Kidney capillary endothelial cell (primary cell): ENCODE measurements at places on chromosomes 6 and 20.

- no peak for DNase-seq
Observed at GRCh38 chr20:46423342-46423741, 16.9 kb upstream of the ELMO2 start.

DNA sequence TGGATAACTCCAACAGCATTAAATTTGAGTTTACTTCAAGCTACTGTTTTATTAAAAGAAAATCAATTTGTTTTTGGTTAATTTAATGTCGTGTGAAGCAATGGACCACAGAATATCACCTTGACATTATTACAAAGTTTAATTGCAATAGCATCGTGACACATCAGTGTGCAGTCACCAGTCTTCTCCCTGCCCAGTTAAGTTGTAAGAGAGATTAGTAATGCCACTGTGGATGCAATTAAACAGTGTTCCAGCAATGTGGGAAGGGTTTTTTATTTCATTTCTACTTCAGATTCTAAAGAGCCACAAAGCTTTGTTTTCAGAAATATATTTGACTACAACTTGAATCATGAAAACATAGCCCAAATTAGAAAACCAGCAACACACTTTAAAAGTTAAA, 128.7 kb downstream of the SYNE1 start:
- no peak for DNase-seq

DNA sequence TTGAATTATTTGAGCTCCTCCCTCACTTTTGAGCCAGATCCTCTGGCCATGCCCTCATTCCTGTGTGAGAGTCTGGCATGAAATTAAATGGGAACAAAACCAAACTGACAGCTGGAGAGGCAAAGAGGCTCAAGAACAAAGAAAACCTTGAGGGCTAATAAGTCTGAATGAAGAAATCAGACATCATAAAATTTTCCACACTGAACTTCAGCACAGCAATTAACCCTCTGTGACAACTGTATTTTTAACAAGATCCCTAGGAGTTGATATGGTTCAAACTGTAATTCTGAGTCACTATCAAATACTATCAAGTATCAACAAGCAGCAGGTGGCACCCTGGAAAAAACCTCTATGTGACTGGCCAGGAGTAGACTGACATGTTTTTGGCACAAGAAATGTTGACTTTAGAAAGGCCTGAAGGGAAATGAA, 109.4 kb upstream of the EMILIN3 start:
- DNase-seq: no peak

GRCh38 chr6:91565207-91565606, 978.3 kb upstream of the MAP3K7 start:
- DNase-seq: no peak

DNA sequence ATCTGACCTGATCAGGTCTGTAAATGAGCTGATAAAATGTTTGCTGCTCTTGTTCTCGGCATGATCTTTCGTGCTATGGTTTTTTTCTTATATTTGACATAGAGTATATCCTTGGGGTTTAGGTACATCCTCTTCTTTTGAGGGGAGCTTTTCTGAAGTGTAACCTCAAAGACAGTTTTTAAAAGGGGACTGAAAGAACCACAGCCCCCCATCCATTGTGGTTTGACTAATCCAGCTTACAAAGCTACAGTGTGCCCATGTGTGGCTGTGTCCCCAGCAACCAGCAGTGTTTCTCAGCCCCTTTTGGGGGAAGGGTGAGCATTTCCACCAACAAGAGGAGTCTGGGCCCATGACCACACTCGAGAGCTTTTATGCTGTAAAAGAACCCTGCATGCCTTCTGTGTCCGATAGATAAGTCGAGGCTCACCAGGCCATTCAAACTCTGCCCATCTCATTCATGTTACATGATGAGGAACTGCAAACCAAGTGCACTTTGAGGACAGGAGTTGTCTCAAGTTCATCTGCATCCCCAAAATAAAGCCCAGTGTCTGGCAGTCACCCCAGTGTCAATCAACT, 266.0 kb downstream of the SLC24A3 start:
- no peak for DNase-seq

DNA sequence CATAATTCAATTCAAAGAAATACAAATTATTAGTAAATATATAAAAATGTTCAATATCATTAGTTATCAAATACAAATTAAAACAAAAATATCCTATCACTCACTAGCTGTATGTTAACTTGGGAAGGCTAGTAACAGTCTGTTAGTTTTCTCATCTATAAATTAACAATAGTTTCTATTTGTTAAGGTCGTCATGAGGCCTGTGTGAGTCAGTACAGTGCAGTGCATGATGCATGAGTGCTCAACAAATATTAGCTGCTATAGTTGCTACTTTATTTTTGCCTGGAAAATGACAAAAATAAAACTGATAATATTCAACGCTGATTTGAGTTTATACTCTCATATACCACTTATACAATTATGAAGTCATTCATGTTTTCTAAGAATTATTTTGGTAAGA, 401.6 kb upstream of the RUNX2 start:
- no peak for DNase-seq

DNA sequence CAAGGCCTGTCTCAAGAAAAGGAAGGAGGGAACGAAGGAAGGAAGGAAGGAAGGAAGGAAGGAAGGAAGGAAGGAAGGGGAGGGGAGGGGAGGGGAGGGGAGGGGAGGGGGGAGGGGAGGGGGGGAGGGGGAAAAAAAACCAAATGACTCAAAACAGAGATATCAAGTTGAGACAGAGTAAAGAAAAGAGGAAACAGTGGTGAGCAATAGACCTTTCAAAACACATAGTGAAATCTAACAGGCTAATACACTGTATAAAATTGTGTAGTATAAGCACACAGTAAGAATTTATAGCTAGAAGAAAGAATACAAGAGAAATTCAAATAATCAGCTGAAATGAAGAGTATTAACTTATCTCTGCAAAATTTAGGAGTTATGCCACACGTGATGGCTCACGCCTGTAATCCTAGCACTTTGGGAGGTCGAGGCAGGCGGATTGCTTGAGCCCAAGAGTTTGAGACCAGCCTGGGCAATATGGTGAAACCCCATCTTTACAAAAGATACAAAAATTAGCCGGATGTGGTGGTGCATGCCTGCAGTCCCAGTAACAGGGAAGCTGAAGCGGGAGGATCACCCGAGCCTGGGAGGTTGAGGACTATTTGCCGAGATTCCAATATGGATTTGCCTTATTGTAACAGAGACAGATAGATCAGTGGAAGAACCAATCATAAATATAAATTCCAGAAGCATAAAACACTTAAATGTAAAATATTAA, 123.2 kb downstream of the PRND start:
- DNase-seq: no peak

- peak; percentile 84 for DNase-seq
Observed at GRCh38 chr6:45677381-45678284, 299.9 kb upstream of the SUPT3H start.

DNA sequence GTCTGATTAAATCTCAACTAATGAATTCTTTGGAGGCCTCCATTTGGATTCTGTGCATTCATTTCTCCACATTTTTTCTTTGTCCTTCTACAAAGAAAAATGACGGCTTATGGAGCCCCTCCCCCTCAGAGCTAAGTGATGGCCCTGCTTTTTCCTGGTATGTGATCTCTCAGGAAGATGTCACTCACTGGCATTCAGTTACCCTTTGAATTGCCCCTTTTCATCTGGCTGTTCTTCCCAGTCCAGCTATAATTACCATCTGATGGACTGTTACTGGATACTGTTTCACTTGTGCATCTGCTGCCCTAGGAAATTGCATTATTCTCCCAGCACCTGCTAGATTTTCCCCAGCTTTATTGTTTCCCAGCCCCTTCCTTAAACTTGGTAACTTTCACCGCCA, 151.9 kb downstream of the CFAP61 start:
- no peak for DNase-seq

DNA sequence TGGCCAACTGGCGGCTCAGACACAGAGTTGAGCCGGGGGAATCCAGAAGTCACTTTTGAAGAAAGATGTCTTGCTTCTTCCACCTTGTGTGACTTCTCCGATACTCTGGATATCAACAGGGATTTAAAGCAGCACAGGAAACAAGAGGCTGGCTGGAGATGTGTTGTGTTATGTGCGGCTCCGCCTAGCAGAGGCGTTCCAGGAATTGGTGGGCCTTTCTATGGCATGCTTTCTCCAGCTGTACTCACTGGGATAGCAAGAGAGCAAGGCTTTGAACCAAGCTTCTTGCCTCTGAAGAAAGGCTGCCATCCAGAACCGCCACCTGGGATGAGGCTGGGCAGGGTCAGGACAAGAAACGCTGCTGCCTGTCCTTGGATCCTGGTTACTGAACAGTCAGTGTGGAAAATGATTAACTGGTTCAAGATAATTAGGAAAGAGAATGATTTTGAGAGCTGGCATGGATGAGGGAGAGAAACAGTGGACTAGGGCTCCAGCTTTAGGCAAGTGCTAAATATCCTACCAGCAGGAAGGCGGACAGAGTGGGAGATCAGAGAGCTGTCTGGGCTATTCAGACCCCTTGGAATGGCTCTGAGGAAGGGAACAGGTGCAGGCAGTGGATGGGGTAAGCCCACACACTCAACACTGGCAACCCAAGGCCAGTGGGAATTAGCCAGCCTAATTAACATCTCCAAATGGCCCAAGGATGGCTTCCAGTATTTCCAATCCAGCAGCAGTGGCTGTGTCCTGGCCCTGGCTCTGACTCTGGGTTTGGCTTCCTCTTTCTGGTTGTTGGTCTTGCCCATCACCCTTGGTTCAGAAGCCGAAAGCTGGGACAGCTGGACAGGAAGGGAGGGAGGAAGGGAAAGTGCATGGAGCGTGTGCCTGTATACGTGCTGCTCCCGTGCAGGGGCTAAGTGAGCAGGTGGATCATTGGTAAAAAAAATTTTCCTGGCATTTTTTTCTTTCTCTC, 31.9 kb downstream of the INSM1 start:
- no peak for DNase-seq

DNA sequence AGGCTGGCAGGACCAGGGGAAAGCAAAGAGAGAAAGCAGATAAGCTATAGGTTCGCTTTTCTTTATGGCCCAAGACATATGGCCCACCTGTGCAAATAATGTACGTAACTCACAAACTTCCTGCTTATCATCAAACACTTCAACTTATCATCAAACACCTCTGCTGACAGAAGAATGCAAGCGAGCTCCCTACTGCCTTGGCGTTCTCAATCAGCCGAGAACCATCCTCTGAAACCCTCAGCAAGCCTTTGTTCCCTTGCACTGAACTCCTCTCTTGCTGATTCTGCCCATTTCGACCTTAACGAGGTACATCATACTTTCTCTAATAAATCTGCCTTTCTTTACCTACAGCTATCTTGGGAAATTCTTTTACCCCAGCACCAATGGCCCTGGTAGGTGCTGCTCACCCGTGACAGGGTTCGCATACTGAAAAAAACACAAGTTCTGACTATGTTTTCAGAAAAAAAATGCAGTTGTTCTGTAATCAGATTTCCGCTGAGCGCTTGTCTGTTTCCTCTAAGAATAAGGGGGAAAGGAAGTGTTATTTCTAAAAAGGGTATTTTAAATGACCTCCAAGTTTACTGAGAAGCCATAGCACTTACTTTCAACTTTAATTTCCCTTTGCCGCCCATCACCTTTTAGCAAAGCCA, 28.3 kb downstream of the SERPINB6 start:
- DNase-seq: peak; percentile 43

- no peak for DNase-seq
Observed at GRCh38 chr20:46666818-46667515, 15.7 kb upstream of the SLC13A3 start.

- no peak for DNase-seq
Observed at GRCh38 chr20:63091901-63092659, 85.3 kb upstream of the BHLHE23 start.

DNA sequence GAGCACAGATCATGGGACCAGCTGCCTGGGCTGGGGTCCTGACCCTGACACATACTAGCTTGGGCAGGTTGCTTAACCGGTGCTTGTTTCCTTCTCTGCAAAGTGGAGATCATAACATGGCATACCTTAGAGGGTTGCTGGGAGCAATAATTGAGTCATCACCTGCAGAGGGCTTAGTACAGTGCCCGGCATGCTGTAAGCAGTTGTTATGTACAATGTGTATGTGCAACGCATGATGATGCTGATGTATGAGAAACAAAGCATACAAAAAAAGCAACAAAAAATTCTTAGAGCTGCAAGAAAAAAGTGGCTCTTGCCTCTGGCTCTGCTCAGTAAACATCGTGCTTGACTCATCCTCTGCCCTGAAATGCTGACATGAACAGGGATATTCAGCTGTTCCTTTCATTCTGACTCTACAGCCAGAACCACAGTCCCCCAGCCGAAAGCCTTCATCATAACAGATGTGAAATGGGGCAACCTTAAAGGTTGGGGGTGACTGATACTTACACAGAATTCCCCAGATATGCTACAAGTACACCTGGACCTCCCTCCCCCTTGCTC, 91.7 kb downstream of the CLIC5 start:
- no peak for DNase-seq

DNA sequence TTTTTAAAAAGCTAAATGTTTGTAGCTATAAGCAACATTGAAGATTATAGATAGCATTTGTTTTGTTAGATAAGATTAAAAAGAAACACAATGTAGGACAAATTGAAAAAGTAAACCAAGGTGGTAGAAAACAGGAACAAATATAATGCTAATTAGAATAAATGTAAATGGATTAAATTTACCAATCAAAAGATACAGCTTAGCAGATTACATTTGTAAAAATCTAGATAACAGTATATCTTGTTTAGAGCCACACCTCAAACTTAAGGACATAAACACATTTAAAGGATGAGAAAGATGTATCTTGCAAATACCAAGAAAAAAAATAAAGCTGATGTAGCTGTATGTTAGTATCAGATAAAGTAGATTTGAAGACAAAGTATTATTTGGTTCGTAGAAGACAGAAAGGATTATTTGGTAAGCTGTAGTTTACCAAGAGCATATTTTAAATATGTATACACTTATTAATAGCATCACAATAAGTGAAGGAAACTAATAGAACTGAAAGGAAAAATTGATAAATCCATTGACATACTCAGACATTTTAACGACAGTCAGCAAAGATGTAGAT, 107.2 kb downstream of the TULP4 start:
- no peak for DNase-seq

DNA sequence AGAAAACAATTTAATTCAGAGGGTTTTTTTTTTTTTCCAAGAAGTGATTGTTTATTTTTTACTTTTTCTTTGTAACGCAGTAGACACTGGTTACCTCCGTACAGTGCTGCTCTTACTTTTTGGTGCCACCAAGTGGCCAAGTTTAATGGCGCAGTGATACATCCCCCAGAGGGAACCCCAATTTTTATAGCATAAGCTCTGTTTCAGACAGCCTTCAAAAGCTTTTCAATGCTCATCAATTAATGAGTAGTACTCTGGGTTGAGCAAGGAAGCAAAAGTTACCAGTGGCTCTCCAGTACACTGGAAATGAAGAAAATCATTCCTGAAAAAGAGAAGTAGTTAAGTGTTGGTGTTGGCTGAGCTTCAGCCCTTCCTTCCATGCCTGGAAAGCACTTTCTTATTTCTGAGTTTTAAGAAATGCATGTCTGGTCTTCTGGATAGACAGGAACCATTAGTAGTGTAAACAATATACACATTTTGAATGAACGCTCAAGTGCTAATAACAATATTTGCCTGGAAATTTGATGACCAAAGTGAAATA, 129.1 kb upstream of the SMLR1 start:
- DNase-seq: peak; percentile 50

- no peak for DNase-seq
Observed at GRCh38 chr6:85867595-85867994, 224.9 kb upstream of the SYNCRIP start.

GRCh38 chr20:11890331-11891076, 27.2 kb upstream of the BTBD3 start:
- DNase-seq: peak; percentile 85

- peak; percentile 86 for DNase-seq
Observed at GRCh38 chr20:19828232-19828631, 70.2 kb downstream of the RIN2 start.

- DNase-seq: no peak
Observed at GRCh38 chr20:16292226-16292880, 280.9 kb downstream of the KIF16B start.

GRCh38 chr6:72811971-72812421, 190.1 kb downstream of the KCNQ5 start:
- no peak for DNase-seq
